ENCODE measurements at places on chromosomes 4 and X.
A peak's percentile ranks its signal among the peaks of the same experiment; 100 is the strongest.

- DNase-seq = no peak
Measured at GRCh38 chr4:39587881-39588280, 50.8 kb downstream of the SMIM14 start.

- DNase-seq = peak; percentile 66
Measured at GRCh38 chr4:48173056-48173991, 39.3 kb upstream of the TXK start.

GRCh38 chr4:24214796-24215195 is 324.9 kb upstream of the PPARGC1A start:
- DNase-seq = no peak

- no peak for DNase-seq
Measured at GRCh38 chr4:182923796-182924340, 6.7 kb upstream of the DCTD start.

DNA sequence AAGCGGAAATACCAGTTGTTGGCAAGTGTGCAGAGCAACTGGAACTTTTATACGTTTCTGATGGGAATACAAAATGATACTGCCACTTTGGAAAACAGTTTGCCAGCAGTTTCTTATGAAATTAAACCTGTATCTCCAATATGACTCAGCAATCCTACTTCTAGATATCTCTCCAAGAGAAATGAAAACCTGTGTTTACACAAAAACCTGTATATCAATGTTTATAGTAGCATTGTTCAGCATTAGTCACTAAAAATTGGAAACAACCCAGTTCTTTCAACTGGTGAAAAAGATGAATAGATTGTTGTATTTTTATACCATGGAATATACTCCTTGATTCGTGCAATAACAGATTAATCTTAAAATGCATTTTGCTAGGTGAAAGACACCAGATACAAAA is 26.8 kb downstream of the ATP7A start:
- no peak for DNase-seq

GRCh38 chrX:11757719-11758399 is at the start of gene MSL3:
TSS of gene MSL3 (plus strand) at chrX:11758237. CDS start at chrX:11758264, 27 bp downstream.
- peak; percentile 18 for DNase-seq

GRCh38 chrX:28988246-28988645 is 401.0 kb downstream of the IL1RAPL1 start:
- DNase-seq = no peak

DNA sequence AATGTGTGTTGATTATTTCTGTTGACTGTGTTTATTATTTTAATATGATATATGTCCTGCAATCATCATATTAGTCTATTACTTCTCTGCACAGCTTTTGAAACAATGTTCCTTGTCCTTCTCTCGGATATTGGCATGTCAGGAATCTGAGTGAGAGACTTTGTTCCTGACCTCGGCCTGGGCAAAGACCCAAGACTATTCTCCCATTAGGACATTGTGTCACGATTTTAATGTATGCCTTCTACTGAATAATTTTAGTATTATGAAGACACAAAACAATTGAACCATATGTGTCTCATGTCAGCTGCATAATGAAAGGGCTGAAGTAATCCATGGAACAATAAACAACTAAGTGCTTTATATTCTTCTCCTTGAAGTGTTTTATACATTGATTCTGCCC is 580.8 kb upstream of the TENM3 start:
- peak; percentile 53 for DNase-seq
